CD14-positive monocyte (primary cell): ENCODE measurements at places on chromosomes 3 and 15. TPM values are rescaled to one million over a fixed set of nuclear protein-coding genes. Genes with fewer than 3 reads are reported as not detected.

Gene TXNRD3
- polyA plus RNA-seq: 0.22 and 0.57 TPM in 2 replicates

Gene CPLX3
- polyA plus RNA-seq: not detected

Gene CDCP1
- 1.3 TPM for polyA plus RNA-seq

Gene DAPK2
- polyA plus RNA-seq: 0.59 TPM

Gene GOLGA8N
- polyA plus RNA-seq: 0.66 TPM

Gene OXTR
- polyA plus RNA-seq: not detected

Gene PARP3
- 1.7 TPM for polyA plus RNA-seq

Gene ALS2CL
- polyA plus RNA-seq: 5.7 and 7.0 TPM in 2 replicates

Gene MAGEL2
- not detected in 2 replicates for polyA plus RNA-seq

Gene TM4SF1
- polyA plus RNA-seq: not detected

Gene CHMP2B
- polyA plus RNA-seq: 62.1 TPM

Gene CNTN6
- not detected for polyA plus RNA-seq
